Renal cortex interstitium (tissue), 15 donors: ENCODE measurements at places on chromosomes 7 and 10. TPM values are rescaled to one million over a fixed set of nuclear protein-coding genes. Genes with fewer than 3 reads are reported as not detected.

SORBS1 gene
- polyA plus RNA-seq, result 30.9 TPM

RTKN2 gene
- 11.6 TPM for polyA plus RNA-seq

MACC1 gene
- 9.0 TPM for polyA plus RNA-seq

- DNase-seq, result no peak
Measured at GRCh38 chr7:28452681-28453080, 40.4 kb downstream of the CREB5 start.

- DNase-seq, result no peak
Measured at GRCh38 chr10:79061441-79062315, 7.1 kb upstream of the ZMIZ1 start.

GRCh38 chr7:132373879-132374278 is 202.4 kb downstream of the PLXNA4 start:
- no peak for DNase-seq

- no peak for DNase-seq
Measured at GRCh38 chr10:106424054-106424453, 740.5 kb downstream of the SORCS1 start.
